ENCODE measurements at places on chromosomes 6 and 20. TPM values are rescaled to one million over a fixed set of nuclear protein-coding genes. Genes with fewer than 3 reads are reported as not detected.

The DNAH8 gene
- under 0.01 TPM for total RNA-seq

The CCR6 gene
- total RNA-seq: 2.4 TPM

GRCh38 chr6:5361396-5361795 is 100.1 kb downstream of the FARS2 start:
- no peak for DNase-seq

DNA sequence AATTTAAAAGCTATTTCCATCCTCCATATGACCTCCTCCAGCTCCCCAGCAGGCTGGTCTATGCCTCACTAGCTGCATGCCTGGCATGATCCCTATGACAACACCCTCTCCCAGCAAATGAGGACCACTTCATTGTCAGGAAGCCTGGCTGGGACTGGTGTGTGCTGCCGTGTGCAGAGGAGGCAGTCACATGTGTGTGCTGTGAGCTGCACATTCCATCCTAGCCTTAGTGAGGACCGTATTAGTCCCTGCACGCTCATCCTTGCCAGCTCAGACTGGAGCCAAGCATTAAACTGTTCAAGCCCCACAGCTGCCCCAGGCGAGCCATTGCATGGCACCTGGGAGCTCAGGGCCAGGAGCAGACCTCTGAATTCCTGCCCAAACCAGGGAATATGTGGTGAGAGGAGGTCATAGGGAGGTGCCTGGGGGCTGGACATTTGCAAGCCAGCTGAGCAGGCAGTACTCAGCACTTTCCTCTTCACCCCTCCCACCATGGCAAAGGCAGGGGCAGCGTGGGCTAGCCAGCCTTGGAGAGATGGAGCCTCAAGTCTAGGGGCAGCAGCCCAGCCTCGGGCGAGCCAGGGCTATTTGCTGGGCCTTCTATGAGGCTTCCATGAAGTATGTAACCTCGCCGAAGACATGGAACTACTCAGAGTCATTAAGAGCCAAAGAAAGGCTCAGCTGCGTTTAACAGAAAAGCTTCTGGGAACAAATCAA is 8.7 kb upstream of the CCN5 start:
- DNase-seq: no peak

- DNase-seq: no peak
Measured at GRCh38 chr20:46746956-46747526, 37.6 kb downstream of the SLC2A10 start.

DNA sequence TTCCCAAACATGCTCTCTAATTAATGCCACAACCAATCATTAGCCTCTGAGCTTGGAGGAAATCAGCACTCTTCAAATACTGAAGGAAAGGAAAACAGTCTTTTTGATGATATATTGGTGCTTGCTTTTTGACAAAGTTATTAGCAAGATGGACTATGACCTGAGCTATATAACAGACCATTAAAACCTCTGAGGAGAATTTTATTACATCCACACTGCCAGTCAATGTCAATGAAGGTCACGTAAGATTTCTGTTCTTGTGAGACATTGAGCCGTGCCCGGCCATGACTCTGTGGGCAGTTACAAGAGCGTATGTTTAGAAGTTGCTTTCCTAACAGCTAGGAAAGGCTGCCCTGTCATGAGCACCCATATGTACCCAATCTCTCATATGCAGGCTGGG is 659.0 kb downstream of the UTRN start:
- no peak for DNase-seq

DNA sequence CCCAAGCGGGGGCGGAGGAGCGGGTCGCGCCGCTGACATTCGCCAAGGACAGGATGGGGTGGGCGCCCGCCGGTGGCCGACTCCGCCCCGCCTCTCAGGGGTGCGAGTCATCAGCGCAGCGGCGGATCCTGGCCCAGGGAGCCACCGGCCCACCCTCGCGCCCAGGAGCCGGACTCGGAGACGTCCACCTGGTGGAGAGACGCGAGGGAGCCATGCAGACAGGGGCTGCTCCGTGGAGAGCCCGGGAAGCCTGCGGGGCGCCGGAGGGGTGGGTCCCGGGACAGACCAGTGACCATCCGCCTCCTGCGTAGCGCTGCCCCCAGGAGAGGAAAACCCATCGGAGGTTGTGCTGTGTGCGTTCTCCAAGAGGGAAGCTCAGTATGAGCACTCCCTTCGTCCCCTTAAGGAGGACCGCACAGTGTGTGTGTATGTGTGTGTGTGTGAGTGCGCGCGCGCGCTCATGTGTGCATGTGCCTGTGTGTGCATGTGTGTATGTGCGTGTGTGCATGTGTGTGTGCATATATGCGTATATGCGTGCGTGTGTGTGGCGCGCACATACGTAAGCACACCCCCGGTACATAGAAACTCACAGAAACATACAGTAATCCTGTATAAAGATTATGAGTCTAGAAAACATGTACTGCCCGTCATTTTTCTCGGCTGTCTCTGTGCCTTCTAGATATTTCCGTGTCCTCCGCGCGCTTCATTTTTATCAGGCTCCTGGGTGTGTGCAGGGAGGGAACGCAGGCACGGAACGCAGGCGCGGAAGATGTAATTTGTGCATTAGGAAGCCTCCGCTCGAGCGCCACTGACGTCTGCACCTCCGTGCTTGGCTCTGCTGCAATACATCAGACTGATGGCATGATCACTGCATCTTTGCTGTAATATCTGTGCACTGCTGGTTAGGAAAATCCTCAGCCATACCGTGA is 158.9 kb downstream of the TBXT start:
- DNase-seq: no peak

DNA sequence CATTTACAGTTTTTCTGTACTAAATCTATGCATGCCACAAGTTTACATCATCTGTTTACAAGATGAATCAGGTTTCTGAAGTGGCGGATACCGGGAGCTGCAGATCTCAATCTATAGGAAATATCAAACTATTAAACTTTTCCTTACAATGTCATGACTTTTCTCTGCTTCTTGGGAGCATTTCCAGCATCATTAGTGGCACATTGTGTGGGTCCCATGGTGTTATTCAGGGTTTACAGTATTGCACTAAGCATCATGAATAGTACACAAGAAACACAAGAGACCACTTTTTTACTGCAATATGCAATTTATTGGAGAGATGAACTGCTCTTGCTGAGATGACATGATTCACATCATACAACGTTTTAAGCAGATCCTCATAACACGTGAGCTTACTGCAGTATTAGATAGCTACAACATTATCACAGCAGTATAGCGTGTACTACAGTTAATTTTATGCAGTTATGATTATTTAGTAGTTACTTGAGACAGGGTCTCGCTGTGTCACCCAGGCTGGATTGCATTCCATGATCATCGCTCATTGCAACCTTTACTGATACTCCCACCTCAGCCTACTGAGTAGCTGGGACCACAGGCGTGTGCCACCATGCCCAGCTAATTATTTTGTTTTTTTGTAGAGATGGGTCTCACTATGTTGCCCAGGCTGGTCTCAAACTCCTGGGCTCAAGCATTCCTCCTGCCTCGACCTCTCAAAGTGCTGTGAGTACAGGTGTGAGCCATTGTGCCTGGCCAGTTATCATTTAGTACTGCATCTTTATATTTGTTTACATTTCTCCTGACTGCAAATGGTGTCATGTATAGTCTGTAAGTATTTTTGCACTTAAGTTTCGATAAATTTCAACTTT is 18.4 kb downstream of the BLTP3A start:
- no peak for DNase-seq

GRCh38 chr6:82603871-82604270 is 240.3 kb downstream of the TPBG start:
- no peak for DNase-seq

Measured in esophagus squamous epithelium (tissue), 5 donors.